ENCODE measurements at places on chromosomes 6 and 20.

DNA sequence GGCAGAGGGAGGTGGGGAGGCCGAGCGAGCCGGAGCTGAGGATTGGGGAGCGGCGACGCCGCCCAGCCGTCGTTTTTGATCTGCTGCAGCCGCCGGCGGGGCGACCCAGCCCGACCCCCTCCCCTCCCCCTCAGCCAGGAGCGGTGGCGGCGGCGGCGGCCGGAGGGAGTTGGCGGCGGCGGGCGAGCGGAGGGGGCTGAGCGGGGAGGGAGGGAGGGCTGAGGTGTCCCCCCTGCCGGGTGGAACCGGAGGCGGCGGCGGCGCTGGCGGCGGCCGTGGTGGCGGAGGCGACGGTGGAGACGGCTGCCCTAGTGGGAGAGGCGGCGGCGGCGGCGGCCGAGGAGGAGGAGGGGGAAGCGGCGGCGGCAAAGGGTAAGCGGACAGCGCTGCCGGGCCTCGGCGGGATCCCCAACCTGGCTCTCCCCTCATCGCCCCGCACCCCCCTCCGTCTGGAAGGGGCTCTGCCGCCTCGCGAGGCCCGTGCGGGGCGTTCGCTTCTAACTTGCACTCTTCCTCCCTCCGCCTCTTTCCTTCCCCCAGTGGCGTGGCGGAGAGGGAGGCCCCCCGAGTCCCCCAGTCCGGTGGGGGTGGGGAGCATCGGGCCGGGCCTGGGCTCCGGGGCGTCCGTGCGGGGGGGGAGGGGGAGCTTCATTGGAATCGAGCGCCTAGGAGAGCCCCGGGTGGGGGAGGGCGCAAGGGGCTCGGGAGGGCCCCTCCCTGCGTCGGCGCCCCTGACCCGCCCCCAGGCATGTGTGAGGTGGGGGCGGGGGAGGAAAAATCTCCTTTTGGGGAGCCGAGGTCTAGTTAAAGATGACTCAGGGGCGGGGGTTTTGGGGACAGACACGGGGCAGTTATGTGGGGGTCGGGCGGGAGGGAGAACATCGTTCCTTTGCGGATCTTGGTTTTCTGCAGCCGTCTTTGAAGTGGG is at the start of gene TAB2:
Gene TAB2, plus strand, starts transcription at position 69 of the 928 bp plus-strand sequence. CDS start 52,286 bp downstream, outside the sequence.
- peak; percentile 32 for DNase-seq

GRCh38 chr6:134517145-134517658 is 199.3 kb upstream of the SGK1 start:
- peak; percentile 75 for DNase-seq

DNA sequence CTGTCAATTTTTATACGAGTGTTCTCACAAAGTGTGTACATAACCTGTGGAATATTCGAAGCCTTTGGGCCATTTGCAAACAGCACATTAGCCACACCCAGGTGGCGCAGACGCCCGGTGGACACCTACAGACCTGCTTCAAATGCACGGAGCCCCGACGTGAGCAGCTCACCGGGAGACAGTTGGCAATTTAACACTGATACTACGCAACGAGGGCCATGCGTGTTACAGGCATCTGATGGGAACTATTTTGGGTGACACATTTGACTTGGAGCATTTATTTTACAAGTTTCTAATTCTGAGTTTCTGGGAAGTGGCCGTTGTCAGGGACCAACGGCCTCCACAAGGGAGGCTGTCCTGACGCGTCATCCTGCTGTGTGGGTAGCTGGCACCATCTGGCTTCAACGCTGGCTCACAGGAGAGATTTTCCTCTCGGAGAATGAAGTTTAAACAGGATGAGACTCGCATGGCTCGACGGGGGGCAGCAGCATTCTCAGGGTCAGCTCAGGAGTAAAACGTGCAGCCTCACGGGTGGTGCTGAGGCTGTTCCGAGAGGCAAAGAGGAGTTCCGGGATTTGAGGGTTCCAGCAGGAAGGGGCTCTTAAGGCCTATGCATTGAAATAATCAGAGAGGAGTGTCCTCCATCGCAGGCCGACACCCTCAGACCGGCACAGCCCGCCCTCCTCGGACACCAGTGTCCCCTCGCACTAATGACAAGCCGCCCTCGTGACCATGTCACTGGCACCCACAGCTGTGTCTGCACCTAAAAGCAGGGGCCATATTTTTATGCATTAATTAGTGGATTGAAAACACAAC is 207.4 kb downstream of the DLL1 start:
- DNase-seq, result no peak

DNA sequence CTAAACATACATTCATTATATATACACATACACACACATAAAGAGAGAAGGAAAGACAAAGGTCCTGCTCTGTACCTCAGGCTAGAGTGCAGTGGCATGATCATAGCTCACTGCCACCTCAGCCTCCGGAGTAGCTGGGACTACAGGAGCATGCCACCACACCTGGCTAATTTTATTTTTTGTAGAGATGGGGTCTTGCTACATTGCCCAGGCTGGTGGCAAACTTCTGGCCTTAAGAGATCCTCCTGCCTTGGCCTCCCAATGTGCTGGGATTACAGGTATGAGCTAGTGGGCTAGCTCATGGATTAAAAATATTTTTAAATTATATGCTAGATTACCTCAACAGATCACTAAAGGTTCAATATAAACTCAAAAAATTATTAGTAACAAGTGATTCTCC is 30.3 kb downstream of the NUDT3 start:
- no peak for DNase-seq

- no peak for DNase-seq
Observed at GRCh38 chr6:169859978-169860703, 108.7 kb downstream of the ERMARD start.

DNA sequence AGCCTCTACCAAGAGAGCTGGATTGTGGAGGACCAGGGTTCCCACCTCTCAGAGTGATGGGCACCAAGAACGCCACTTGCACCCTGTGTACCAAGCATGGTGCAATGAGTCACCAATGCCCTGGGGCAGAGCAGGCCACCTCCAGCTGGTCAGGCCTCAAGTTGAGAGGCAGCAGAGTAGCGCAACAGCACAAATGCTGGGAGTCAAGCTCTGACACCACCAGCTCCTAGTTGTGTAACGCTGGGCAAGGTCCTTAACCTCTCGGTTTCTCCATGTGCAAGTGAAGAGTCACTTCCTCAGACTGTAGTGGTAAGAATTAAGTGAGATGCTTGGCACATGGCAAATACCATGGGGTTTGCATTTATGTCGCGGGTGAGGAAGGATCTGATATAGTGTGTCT is 25.6 kb downstream of the GFOD1 start:
- DNase-seq, result no peak

DNA sequence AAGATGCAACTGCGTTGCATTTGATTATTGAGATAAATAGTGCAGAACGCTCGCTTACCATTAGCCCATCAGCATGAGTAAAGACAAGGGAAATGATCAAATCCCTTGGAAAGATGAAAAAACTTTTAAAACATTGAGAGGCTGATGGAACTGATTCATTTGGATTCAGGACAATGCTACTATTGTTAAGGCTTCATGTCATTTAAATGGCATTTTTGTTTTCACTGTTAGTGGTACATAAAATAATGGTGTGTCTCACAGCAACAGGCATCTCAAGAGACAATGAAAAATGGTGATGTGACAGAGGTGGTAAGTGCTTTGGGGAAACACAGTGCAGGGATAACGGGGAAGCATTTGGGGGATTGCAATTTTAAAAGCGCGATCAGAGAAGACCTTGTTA is 159.7 kb upstream of the KCNG1 start:
- no peak for DNase-seq

DNA sequence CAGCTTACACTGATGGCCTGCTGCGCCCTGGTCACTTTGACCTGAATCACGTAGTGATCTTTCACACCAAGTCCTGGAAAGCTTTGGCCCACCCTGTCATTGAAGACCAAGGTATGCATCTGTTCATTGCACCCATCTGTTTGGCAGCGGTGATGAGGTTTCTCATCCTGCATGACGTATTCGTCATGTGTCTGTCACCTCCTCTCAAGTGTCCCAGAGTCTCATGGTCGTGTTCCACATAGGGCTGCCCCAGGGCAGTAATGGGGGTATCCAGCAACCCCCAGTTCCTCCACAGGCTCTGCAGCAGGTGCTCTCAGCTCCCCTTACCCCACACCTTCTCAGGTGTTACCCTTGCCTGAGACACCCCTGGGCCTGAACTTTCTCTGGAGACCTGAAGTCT is 104.1 kb downstream of the SYNDIG1 start:
- DNase-seq, result no peak

DNA sequence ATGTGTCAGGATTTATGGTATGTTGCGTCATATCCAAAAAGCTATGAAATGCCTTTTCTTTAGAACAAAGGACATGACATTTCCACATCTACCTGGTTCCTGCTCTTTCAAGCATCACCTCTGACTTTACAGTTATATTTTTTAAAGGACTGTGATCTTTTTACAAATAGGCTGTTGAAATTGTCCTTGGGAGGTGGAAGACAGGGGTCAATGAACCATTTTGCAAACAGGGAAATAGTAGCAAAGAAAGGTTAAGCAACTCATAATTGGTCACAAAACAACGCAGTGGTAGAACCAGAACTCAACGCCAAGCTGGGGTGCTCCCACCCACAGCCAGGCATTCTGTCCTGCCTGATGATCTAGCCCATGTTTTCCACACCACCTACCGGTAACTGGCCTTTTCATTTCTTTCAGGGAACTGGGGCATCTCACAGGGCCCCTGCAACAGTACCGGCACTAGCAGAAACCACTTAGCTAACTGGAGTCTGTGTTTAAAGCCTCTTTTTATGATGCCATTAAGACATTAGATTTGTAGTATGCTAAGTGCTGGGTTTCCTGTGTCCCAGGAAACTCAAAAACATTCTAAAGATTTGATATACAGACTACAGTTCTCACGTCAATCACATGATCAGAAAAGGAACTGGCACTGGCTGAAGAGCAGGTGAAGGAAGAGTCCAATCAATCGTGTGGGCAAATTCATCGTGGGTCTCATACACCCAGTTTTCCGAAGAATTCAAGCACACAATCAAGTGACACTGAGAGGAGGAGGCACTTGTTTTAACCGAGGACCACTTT is 13.9 kb downstream of the ZNF217 start:
- DNase-seq, result peak; percentile 59

- DNase-seq, result no peak
Observed at GRCh38 chr6:118764766-118765165, 113.4 kb upstream of the CEP85L start.

GRCh38 chr20:22944936-22945335 is 90.2 kb upstream of the SSTR4 start:
- DNase-seq, result no peak

- peak; percentile 8 for DNase-seq
Observed at GRCh38 chr20:58340853-58341252, 31.3 kb downstream of the RAB22A start.

GRCh38 chr6:33742092-33742491 is 4.6 kb downstream of the IP6K3 start:
- DNase-seq, result no peak

- DNase-seq, result no peak
Observed at GRCh38 chr6:130749402-130749801, 77.8 kb upstream of the SMLR1 start.
